ENCODE measurements at places on chromosomes 7 and 10.

DNA sequence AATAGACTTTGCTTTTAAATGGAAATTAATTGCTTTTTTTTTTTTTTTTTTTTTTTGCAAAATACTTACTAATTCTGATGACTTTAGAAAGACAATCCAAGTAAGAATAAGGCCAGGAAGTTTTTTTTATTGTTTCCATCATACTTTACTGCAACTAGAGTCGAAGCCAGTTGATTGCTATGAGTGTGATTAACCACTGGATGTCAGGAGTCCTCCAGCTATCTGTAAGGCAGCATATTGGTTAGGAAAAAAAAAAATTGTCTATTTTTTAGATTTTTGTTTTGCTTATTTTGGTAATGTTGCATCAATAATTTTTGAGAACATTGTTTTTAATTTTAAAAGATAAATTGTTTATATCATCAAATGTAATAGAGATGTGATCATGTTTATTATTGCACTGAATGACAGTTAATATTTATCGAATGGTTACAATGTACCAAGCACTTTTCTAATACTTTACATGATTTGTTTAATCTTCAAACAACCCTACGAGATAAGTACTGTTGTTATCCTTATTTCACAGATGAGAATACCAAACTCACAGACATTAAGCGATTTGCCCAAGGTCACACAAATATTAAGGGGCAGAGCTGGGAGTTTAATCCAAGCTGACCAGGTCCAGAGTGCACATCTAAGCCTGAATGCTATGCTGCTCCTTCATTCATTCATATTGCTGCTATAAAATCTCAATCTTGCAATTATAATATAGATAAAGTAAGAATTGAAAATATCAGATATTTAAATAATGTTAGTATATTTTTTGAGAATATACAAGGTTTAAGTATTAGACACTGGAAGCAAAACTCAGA is 19.9 kb upstream of the LMOD2 start:
- no peak for DNase-seq

GRCh38 chr10:79066411-79067240 is 2.1 kb upstream of the ZMIZ1 start:
- no peak for DNase-seq

GRCh38 chr7:41237956-41238355 is 464.9 kb downstream of the INHBA start:
- no peak for DNase-seq

- DNase-seq = no peak
These were observed 164.6 kb downstream of the AUTS2 start for GRCh38 chr7:69762821-69763352.

- DNase-seq = no peak
These were observed 79.5 kb upstream of the FAM133B start for GRCh38 chr7:92669616-92670165.
